ENCODE measurements at places on chromosomes 3 and 15.

- DNase-seq: no peak
Measured at GRCh38 chr15:51314391-51315337, 23.7 kb downstream of the CYP19A1 start.

DNA sequence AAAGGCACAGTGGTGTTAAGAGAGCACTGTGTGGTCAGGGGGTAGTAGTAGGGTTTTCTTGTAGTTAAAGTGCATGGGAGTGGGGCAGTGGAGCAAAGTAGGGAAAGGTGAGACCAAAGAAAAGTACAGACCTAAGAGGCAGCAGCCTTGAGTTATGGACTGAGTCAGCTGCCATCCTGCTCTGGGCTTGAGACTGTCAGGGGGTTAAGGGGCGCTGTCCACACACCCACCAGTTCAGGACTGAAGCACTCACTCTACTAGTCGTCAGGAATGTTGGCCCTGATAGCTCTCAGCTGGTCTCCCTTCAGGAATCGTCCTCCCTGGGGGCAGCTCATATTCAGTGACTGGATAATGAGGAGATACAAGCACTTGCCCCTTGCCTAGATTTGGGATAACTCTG, 7.9 kb downstream of the CCR4 start:
- no peak for DNase-seq

- DNase-seq: no peak
Measured at GRCh38 chr3:128257632-128258031, 104.4 kb downstream of the EEFSEC start.

GRCh38 chr3:9380014-9380413, 17.2 kb downstream of the THUMPD3 start:
- DNase-seq: no peak

DNA sequence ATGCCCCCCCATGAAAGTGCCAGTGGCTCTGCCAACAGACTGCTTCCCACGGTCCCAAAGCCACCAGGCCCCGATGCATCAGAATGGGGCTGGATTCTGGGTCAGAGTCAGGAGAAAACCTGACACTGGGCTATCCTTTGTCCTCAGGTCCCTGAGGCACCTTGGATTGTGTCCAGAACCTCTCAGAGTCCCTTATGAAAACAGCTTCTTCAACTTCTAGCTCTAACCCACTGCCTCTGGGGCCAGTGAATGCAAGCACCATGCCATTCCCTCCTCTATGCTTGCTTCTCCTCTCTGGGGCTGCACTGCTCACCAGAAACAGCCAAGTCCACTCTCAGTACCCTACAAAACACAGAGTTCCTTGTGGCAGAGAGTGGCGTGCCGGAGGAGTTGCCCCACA, 9.9 kb downstream of the CRABP1 start:
- no peak for DNase-seq

- no peak for DNase-seq
Measured at GRCh38 chr3:28575100-28575745, 226.6 kb upstream of the AZI2 start.

GRCh38 chr3:58104151-58104550, 95.9 kb downstream of the FLNB start:
- no peak for DNase-seq

- DNase-seq: peak; percentile 88
Measured at GRCh38 chr3:119293871-119294695, at the start of gene ARHGAP31. Gene ARHGAP31 (plus strand): TSS chr3:119294383. CDS start chr3:119294905, 522 bp downstream.

DNA sequence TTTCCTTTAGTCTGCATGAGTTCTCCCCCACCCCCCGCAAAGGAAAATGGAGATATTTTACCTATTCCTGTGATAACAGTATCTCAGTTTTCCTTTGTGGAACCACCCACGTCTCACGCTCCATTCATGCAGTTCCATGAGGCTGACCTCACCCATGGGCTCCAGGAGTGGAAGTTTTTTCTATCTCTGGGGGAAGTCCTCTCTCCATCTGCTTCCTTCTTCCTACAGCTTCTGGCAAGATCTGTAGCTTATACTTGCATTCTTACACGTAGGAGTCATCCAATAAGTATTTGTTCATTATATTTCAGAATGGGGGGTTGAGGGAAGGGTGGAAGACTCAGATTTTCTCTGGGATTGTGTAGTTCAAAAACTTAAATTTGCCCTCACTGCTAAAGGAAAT, 5.8 kb upstream of the GLCE start:
- DNase-seq: peak; percentile 46

- no peak for DNase-seq
Measured at GRCh38 chr3:13269711-13270378, 150.3 kb downstream of the NUP210 start.

GRCh38 chr3:82208002-82208710, 446.7 kb upstream of the GBE1 start:
- no peak for DNase-seq

DNA sequence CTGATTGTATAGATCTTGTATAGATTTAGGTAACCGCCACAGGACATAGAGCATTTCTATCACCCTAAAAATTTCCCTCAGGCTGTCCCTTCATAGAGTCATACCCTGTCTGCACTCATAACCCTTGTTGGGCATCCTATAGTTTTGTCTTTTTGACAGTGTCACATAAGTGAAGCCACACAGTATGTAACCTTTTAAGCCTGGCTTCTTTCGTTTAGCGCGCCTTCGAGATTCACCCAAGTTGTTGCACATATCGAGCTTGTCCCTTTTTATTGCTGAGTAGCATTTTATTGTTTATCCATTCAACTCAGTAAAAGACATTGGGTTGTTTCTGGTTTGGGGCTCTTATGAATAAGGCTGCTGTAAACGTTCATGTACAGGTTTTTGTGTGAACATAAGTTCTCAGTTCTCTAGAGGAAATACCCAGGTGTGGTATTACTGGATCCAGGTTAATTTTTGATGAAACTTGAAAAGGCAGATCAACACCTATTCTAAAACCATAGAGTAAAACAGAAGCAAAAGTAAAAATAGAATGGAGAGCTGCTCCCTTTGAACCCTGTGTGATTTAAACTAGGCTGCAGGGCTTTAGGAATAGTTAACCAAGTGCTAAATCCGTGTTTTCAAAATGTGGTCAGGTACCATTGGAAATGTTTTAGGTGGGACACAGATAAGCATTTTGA, 49.5 kb downstream of the CD86 start:
- no peak for DNase-seq

- DNase-seq: no peak
Measured at GRCh38 chr15:48515500-48515899, 130.0 kb downstream of the FBN1 start.

DNA sequence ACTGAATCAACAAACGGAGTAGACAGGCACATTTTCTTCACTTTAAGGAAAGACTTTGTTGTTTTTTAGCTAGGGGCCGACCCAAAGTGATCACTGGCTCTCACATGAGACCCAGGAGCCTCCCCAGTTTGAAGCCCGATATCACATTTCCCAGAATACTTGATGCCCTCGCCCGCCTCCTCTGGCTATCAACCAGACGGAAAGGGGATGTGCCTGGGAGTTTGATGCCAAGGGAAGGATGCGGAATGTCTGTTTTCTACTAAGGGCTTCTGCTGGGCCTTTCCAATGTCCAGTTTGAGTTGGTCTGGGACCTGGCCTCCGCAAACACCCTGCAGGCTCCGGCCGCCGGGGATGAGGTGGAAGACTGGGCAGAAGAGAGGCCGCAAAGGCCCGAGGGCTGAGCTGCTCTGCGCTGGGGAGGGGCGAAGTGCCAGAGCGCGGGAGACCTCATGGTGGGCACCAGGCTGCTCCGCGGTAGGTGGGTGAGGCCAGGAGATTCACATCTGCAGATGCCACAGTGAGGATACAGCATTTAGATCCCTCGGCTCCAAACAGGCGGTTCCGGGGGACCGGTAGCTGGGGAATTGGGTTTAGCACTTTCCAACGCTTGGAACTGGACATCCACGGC, 491 bp upstream of the ZNF774 start:
- DNase-seq: no peak

- no peak for DNase-seq
Measured at GRCh38 chr3:58059349-58060321, 51.4 kb downstream of the FLNB start.

DNA sequence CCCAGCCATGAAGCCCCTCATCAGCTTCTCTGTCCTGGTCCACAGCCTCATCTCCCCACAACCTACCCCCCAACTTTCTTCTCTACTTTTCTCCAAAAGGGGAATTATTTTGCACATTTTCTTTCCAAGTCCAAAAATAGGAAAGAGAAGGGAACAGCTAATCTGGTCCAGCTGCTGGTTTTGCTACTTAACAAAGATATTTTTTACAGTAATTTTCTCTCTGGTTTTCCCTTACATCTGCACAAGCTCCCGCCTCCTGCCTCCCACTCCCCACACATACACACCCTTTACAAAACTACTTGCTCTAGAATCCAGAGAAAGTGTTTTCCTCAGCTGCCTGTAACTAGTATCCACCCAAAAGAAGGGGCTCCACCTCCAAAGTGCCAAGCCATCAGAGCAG, 177.2 kb downstream of the POLR2M start:
- no peak for DNase-seq

DNA sequence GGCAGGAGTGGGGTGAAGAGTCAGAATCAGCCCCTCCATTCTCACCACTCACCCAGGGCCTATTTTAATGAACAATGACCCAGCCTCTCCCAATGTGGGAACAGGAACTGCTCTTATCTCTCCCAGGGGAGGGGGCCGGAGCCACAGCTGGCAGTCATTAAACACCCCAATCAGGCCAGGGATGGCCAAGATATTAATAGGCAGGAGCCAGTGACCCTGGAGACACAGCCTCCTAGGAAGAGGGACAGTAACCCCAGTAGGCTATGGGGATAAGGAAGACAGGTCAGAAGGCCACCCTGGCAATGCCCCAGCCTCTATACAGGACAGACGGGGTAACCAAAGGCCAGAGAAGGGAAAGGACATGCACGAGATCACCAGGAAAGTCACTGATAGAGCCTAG, 38.6 kb downstream of the VIPR1 start:
- no peak for DNase-seq

GRCh38 chr3:20523293-20523692, 337.3 kb upstream of the SGO1 start:
- DNase-seq: no peak

GRCh38 chr3:128240232-128240631, 87.0 kb downstream of the EEFSEC start:
- DNase-seq: no peak

- no peak for DNase-seq
Measured at GRCh38 chr3:5473471-5473870, 286.0 kb downstream of the EDEM1 start.

DNA sequence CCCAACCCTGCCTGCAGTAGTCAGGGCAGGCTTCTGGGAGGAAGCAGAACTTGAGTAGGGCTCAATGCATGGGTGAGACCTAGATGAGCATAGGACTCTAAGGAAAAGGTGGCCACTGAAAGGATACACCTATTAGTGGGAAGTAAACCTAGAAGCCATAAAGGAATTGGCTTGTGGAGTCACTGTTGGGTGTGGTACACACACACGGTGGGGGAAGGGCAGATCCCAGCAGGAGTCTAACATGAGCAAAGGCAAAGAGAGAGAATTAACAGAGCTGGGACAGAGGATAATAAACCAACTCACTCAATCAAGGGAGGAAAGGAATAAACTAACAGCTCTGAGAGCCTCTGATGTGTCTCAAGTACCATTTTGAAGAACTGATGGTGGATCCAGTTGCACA, 23.1 kb downstream of the DAPK2 start:
- DNase-seq: no peak

DNA sequence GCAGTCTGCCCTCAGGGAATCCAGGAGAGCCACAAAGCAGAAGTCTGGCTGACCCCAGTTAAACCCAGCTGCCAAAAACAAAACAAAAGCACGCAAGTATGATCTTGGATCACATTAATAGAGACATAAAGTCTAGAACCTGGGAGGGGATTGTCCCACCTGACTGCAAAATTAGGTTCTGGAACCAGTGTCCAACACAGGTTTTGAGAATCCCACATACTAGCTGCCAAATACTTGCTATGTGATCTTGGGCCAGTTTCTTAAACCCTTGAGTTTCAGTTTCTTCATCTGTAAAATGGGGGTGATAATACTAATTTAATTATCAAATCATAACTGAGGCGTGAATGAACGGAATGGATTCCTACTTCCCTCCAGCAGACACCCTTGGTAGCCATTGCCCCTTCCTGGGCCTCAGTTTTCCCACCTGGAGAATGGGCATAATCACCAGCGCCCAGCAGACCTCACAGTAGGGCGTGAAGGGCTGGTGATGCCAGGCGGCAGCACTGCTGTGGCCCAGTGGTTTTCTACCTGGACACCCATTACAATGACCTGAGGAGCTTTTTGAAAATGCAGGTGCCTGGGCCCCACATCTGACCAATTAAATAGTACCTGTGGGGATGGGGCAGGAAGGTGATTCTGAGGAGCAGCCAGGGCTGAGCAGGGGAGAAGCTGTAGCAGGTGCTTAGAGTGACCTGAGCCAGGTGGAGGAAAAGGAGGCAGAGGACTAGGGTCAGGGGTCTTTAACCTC, 32.2 kb downstream of the GRIP2 start:
- DNase-seq: no peak

- no peak for DNase-seq
Measured at GRCh38 chr15:29538044-29538443, 268.4 kb upstream of the NSMCE3 start.

- DNase-seq: no peak
Measured at GRCh38 chr3:67045711-67046465, 47.8 kb downstream of the KBTBD8 start.

DNA sequence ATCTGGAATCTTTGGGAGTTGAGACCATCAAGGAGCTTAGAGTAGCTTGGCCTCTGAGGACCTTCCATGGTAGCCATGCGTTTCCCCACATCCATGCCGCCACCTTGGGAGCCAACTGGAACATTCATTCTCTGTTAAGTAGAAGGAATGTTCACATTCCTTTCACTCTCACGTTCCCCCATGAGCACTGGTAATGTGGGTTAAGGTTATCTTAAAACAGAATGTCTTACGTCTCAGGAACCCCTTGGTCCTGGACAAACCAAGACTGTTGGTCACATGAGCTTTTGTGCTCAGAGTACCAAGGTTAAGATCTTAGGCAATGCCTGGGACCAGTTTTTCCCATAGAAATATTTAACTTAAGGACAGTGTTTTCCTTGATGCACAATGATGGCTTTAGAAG, 211.7 kb upstream of the UBE2E1 start:
- no peak for DNase-seq

GRCh38 chr3:57512166-57512565, 32.0 kb downstream of the DNAH12 start:
- DNase-seq: peak; percentile 1

DNA sequence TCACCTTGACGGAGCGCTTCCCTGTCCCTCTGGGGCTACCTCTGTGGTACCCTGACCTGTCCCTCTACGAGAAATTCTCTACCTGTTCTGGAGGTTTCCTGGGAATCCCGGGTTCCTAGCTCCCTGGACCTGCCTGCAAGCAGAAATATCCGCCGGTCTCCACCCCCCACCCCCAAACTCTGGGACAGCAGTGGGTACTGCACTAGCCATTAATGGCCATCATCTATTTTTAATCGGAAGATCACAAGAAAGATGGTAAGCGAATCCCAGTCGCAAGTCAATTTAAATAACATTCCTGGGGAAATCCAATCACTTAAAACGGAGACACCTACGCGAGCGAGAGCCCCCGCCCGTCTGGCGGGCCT, 429 bp upstream of the C3orf80 start:
- no peak for DNase-seq

All from suppressor macrophage treated with lipopolysaccharide for 4 hours (primary cell).